ENCODE measurements at places on chromosomes 11 and 22. TPM values are rescaled to one million over a fixed set of nuclear protein-coding genes. Genes with fewer than 3 reads are reported as not detected.

Gene RBFOX2
- 50.4 TPM for total RNA-seq

Gene ISX
- total RNA-seq, result not detected

Gene KRTAP5-2
- total RNA-seq, result not detected

Gene SCN3B
- total RNA-seq, result 31.1 TPM

Gene SLC22A8
- not detected for total RNA-seq

Gene OOSP1
- not detected for total RNA-seq

Gene EMID1
- total RNA-seq, result 0.36 TPM

GRCh38 chr22:22738959-22739585, 94.7 kb downstream of the GGTLC2 start:
- H3K4me3 ChIP-seq, result no peak overlapping the region
- no peak for DNase-seq
- no peak overlapping the region for H3K27ac ChIP-seq
- H3K4me1 ChIP-seq, result no peaks in the 10 kb centered on the region
- H3K36me3 ChIP-seq, result no peaks in the 10 kb centered on the region

DNA sequence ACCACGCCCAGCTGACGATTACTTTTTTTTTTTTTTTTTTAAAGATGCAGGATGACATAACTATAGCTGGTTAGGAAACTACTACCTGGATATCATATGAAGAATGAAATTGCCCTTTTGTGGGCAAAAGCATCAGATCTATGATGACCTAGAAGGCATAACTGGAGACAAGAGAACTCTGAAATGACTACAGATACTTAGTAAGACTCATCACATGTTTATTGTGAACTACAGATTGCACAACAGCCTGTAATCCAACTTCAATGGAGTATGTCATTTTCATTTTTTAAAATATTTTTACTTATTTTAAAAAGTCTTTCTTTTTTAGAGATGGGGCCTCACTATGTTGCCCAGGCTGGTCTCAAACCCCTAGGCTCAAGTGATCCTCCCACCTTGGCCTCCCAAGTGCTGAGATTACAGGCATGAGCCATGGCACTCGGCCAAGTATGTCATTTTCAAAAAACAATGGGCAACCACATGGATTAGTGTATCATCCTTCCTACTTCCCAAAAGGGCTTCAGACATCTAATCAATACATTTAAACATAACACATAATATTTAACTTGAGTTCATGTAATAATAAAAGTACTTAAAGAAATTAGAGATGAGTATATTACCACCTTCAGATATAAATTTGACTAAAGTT, 3.3 kb downstream of the MTMR2 start:
- no peak overlapping the region for H3K4me3 ChIP-seq
- H3K4me1 ChIP-seq, result peaks cover 29% of the 10 kb centered on the region
- DNase-seq, result no peak
- H3K36me3 ChIP-seq, result no peaks in the 10 kb centered on the region

DNA sequence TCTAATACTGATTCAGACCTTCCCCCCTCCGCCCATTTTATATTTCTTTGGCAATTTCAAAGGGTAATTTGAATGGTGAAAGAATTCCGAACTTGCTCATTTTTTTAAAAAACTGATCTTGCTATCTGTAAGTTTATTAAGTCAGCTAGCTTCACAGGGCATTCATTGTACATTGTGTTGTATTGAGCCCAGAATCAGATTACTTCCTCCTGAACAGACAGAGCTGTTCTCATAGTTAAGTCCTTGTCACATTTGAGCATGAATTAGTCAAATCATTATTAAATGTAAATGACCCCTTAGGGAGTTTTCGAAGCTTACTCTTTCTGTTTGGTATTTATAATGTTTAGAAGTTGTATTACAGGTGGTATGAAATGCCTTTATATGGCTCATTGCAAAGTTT, 34.4 kb downstream of the CYP2R1 start:
- no peak overlapping the region for H3K27ac ChIP-seq
- H3K4me3 ChIP-seq, result no peak overlapping the region
- DNase-seq, result no peak
- H3K36me3 ChIP-seq, result no peaks in the 10 kb centered on the region

- no peak overlapping the region for H3K27ac ChIP-seq
- no peak for DNase-seq
- no peaks in the 10 kb centered on the region for H3K36me3 ChIP-seq
- no peaks in the 10 kb centered on the region for H3K27me3 ChIP-seq
- no peak overlapping the region for H3K4me3 ChIP-seq
- H3K4me1 ChIP-seq, result peaks cover 39% of the 10 kb centered on the region
These were observed 18.8 kb downstream of the PPFIBP2 start for GRCh38 chr11:7532405-7533145.

DNA sequence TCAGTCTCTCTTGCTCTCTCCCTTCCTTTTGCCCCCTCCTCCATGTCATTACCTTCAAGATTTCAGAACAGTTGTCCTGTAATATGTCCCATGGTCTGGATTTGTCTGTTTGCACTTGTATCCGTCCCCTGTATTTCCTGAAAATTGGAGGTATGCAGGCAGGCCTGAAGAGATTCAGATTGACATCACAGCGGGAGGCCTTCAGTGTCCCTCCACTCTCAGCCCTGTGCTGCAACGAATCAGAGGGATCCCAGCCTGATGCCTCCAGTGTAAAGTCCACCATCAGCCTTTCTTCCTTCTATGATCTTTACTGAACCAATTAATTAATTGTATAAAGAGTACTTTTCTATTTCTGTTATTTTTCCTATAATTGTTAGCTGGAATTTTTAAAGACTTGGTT, 57.3 kb downstream of the ELMOD1 start:
- H3K27me3 ChIP-seq, result no peaks in the 10 kb centered on the region
- no peaks in the 10 kb centered on the region for H3K36me3 ChIP-seq
- no peaks in the 10 kb centered on the region for H3K4me1 ChIP-seq
- DNase-seq, result no peak
- no peak overlapping the region for H3K4me3 ChIP-seq
- no peak overlapping the region for H3K27ac ChIP-seq

GRCh38 chr11:13899603-13900002, 62.9 kb upstream of the SPON1 start:
- no peak for DNase-seq
- no peaks in the 10 kb centered on the region for H3K4me1 ChIP-seq
- no peaks in the 10 kb centered on the region for H3K27me3 ChIP-seq
- no peak overlapping the region for H3K27ac ChIP-seq

- H3K4me1 ChIP-seq, result no peaks in the 10 kb centered on the region
- peaks cover 99% of the 10 kb centered on the region for H3K36me3 ChIP-seq
- H3K27ac ChIP-seq, result no peak overlapping the region
These were observed 21.1 kb downstream of the EIF3L start for GRCh38 chr22:37870273-37870672.

DNA sequence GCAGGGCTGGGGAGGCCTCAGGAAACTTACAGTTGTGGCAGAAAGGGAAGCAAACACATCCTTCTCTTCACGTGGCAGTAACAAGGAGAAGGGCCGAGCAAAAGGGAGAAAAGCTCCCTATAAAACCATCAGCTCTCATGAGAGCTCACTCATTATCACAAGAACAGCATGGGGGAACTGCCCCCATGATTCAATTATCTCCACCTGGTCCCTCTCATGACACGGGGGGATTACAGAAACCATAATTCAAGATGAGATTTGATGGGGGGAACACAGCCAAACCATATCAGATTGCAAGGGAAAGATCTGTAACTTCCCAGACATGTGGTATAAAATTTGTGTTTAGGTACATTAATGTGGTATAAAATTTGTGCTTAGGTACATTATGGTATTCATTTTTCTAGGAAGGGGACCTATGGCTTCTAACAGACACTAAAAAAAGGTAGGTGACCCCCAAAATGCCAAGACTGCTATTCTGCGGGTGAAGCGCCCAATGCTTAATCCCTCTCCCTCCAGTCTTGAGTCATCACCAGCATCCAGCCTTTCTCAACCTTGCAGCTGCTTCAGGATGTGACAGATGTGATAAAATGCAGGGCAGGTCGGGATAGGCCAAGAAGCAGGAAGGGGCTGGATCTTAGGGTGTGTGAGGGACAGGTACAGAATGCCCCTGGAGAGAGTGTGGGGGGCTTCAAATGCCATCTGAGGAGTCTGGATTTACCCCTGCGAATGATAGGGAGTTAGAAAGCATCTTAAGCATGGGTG, 57.7 kb upstream of the AMPD3 start:
- H3K4me3 ChIP-seq, result no peak overlapping the region
- no peaks in the 10 kb centered on the region for H3K4me1 ChIP-seq
- H3K27me3 ChIP-seq, result no peaks in the 10 kb centered on the region
- H3K36me3 ChIP-seq, result no peaks in the 10 kb centered on the region

- DNase-seq, result peak; percentile 52
- H3K36me3 ChIP-seq, result peaks cover 40% of the 10 kb centered on the region
- peak overlapping the region; percentile 92 for H3K4me3 ChIP-seq
- H3K27ac ChIP-seq, result peak overlapping the region; percentile 60
- H3K4me1 ChIP-seq, result peaks cover 30% of the 10 kb centered on the region
These were observed 2.7 kb downstream of the RNH1 start for GRCh38 chr11:504053-504993.

- H3K4me1 ChIP-seq, result no peaks in the 10 kb centered on the region
- peak; percentile 20 for DNase-seq
- H3K27me3 ChIP-seq, result no peaks in the 10 kb centered on the region
- no peak overlapping the region for H3K27ac ChIP-seq
- peak overlapping the region; percentile 69 for H3K4me3 ChIP-seq
These were observed 5.7 kb downstream of the IGSF22 start for GRCh38 chr11:18720091-18720807.

- no peak overlapping the region for H3K4me3 ChIP-seq
- no peak overlapping the region for H3K27ac ChIP-seq
- no peaks in the 10 kb centered on the region for H3K36me3 ChIP-seq
- H3K4me1 ChIP-seq, result peaks cover 9% of the 10 kb centered on the region
These were observed 2.3 kb downstream of the MTFP1 start for GRCh38 chr22:30427871-30428270.

DNA sequence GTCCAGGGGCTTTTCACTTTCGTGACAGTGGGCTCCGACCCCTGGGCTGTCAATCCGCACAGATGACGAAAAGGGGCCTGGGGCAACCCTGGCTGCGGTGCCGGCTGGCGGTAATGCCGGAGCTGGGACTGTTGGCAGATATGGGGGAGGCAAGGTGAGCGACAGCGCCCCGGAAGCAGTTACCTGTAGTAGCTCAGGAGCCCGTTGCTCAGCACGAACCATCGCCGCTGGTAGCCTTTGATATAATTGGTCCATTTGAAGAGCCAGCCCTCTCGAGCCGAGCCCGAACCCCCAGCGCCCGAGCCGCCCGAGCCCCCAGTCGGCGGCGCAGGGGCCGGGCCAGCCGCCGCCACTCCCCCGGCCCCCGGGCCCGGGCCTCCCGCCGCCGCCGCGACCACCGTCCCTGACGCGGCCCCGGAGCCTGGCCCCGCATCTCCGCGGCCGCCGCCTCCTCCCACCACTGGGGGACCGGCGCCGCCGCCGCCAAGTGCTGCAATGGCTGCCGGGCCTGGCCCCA, 396 bp downstream of the OSBP start:
- H3K4me1 ChIP-seq, result peaks cover 40% of the 10 kb centered on the region
- H3K27ac ChIP-seq, result peak overlapping the region; percentile 98
- H3K4me3 ChIP-seq, result peak overlapping the region; percentile 92
- H3K27me3 ChIP-seq, result no peaks in the 10 kb centered on the region
- DNase-seq, result peak; percentile 29
- H3K36me3 ChIP-seq, result no peaks in the 10 kb centered on the region

DNA sequence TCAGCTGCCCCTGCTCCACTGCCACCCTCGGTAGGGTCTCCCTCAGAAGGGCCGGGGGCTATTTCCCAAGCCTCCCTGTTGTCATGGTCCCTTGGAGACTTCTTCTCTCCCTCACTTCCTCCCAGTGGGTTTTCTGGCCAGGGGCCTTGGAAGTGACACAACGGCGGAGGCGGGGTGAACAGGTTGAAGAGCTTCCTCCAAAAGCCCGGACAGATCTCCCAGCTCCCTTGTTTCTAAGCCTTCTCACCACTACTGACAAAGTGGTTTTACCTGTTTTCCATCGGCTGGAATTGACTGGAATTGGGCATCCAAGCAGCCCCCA, 14.5 kb downstream of the MYH9 start:
- H3K36me3 ChIP-seq, result peaks cover 15% of the 10 kb centered on the region
- peaks cover 90% of the 10 kb centered on the region for H3K4me1 ChIP-seq
- peak overlapping the region; percentile 25 for H3K4me3 ChIP-seq
- no peaks in the 10 kb centered on the region for H3K27me3 ChIP-seq

GRCh38 chr11:45859661-45860140, 12.4 kb downstream of the CRY2 start:
- no peak overlapping the region for H3K4me3 ChIP-seq
- peaks cover 69% of the 10 kb centered on the region for H3K4me1 ChIP-seq
- H3K36me3 ChIP-seq, result peaks cover 59% of the 10 kb centered on the region
- DNase-seq, result peak; percentile 96
